Epithelial cell of proximal tubule (primary cell): ENCODE measurements at places on chromosomes 6 and 20. TPM values are rescaled to one million over a fixed set of nuclear protein-coding genes. Genes with fewer than 3 reads are reported as not detected.

- no peak for DNase-seq
These were observed 120.1 kb upstream of the TIAM2 start for GRCh38 chr6:154874773-154875592.

GRCh38 chr20:57560554-57561355 lies at the start of gene PCK1:
PCK1 (plus strand) TSS chr20:57561110; CDS start chr20:57561412, 302 bp downstream.
- peak; percentile 89 for DNase-seq

GRCh38 chr6:35215665-35216411 lies 2.1 kb downstream of the SCUBE3 start:
- no peak for DNase-seq

TTI1 gene
- 14.3 and 29.2 TPM in 2 replicates for total RNA-seq

GRCh38 chr6:81387163-81387562 lies 365.3 kb downstream of the TENT5A start:
- DNase-seq: no peak
